ENCODE measurements at places on chromosomes 7 and 10. TPM values are rescaled to one million over a fixed set of nuclear protein-coding genes. Genes with fewer than 3 reads are reported as not detected.

The NPC1L1 gene
- 0.52 TPM for total RNA-seq

The POM121 gene
- 14.0 TPM for total RNA-seq

The PNLIPRP2 gene
- 2,069 TPM for total RNA-seq

The NET1 gene
- total RNA-seq = 37.9 TPM

The PAPOLB gene
- under 0.01 TPM for total RNA-seq

The TAC1 gene
- total RNA-seq = not detected

The MYO3A gene
- 3.4 TPM for total RNA-seq

The CUL1 gene
- total RNA-seq = 19.5 TPM

The GPRIN2 gene
- total RNA-seq = 16.3 TPM

The TMEM120A gene
- total RNA-seq = 35.0 TPM

The HOXA4 gene
- total RNA-seq = 1.6 TPM

The ACSL5 gene
- 9.6 TPM for total RNA-seq

The PYROXD2 gene
- total RNA-seq = 4.9 TPM

The JCAD gene
- 22.4 TPM for total RNA-seq

The KIF11 gene
- total RNA-seq = 0.66 TPM

The FZD1 gene
- 10.1 TPM for total RNA-seq

The FKBP6 gene
- total RNA-seq = not detected

The SEM1 gene
- 6.6 TPM for total RNA-seq

The GRM3 gene
- not detected for total RNA-seq

The EIF4H gene
- 163 TPM for total RNA-seq

The SFTPD gene
- total RNA-seq = 1.6 TPM

The RAB19 gene
- 15.3 TPM for total RNA-seq

The SPDYE16 gene
- total RNA-seq = not detected

The SERPINE1 gene
- 36.3 TPM for total RNA-seq

The TMEM229A gene
- not detected for total RNA-seq

The RASSF4 gene
- total RNA-seq = 44.5 TPM

The ZNF425 gene
- total RNA-seq = 1.6 TPM

The KCP gene
- 0.33 TPM for total RNA-seq

The RET gene
- total RNA-seq = 1.6 TPM

The VWA2 gene
- 15.3 TPM for total RNA-seq

The TEX36 gene
- not detected for total RNA-seq

The FAM221A gene
- 29.7 TPM for total RNA-seq

The CUEDC2 gene
- total RNA-seq = 30.3 TPM

The SLC18A3 gene
- not detected for total RNA-seq

The FAM241B gene
- 1.8 TPM for total RNA-seq

The EXOC6 gene
- 13.2 TPM for total RNA-seq

The ZNF511 gene
- total RNA-seq = 22.7 TPM

The TMEM213 gene
- not detected for total RNA-seq

The SHTN1 gene
- total RNA-seq = 24.7 TPM

The GLI3 gene
- 2.0 TPM for total RNA-seq

The ODAD2 gene
- 0.66 TPM for total RNA-seq

The TECPR1 gene
- total RNA-seq = 28.3 TPM

The CRHR2 gene
- 0.33 TPM for total RNA-seq

The CFAP43 gene
- total RNA-seq = 4.0 TPM

The CABCOCO1 gene
- total RNA-seq = not detected

The PAX4 gene
- total RNA-seq = not detected

The PIP gene
- total RNA-seq = not detected

The TNRC18 gene
- 87.9 TPM for total RNA-seq

The CBX3 gene
- 34.2 TPM for total RNA-seq
